Ureter (tissue), 1 donor: ENCODE measurements at places on chromosomes 1 and 21. TPM values are rescaled to one million over a fixed set of nuclear protein-coding genes. Genes with fewer than 3 reads are reported as not detected.

The ERICH3 gene
- not detected for total RNA-seq

The ABCA4 gene
- total RNA-seq: 1.8 TPM

The EPHA10 gene
- total RNA-seq: 4.4 TPM

The C1orf185 gene
- not detected for total RNA-seq
